GM23248 (cell line): ENCODE measurements at places on chromosomes 7 and 10. TPM values are rescaled to one million over a fixed set of nuclear protein-coding genes. Genes with fewer than 3 reads are reported as not detected.

- DNase-seq: peak; percentile 90
Measured at GRCh38 chr10:69801434-69802315, at the start of gene COL13A1. TSS of gene COL13A1 (plus strand) at chr10:69801906. CDS start at chr10:69802424, 518 bp downstream.

GRCh38 chr7:25392588-25393338, 164.5 kb upstream of the NPVF start:
- DNase-seq: no peak

DNA sequence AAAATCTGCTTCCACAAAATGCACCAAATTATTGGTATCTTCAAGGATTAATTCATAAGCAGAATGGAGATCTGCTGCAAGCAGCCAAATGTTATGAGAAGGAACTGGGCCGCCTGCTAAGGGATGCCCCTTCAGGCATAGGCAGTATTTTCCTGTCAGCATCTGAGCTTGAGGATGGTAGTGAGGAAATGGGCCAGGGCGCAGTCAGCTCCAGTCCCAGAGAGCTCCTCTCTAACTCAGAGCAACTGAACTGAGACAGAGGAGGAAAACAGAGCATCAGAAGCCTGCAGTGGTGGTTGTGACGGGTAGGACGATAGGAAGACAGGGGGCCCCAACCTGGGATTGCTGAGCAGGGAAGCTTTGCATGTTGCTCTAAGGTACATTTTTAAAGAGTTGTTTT, 12.1 kb downstream of the IFIT3 start:
- no peak for DNase-seq

The ELFN1 gene
- polyA plus RNA-seq: 0.13 and 0.19 TPM in 2 replicates

DNA sequence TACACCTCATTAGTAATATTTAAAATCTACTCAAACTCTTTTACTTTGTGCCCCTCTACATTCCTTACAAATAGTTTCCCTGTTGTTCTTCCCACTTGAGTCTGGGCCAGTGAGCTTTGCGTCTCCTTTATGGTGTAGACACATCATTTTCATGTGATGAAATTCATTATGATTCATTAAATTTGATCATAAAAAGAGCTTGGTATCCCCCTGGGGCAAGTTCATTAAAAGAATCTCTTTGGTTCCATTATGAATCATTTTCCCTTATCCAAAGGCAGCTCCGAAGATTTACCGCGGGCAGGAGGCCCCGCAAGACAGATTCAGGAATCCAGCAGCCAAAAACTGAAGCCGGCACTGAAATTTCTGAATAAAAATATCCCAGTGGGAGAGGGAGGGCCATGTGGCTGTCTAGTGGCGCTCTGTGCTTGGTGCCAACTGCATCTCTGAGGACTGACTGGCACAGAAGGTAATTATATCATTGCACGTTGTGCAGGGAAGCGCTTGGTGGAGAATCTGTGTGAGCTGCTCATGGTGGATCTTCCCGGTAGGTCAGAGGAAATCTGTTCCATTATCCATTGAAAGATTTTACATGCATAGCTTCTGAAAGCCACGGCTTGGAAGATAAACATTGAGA, 151.4 kb upstream of the PITRM1 start:
- peak; percentile 93 for DNase-seq

- no peak for DNase-seq
Measured at GRCh38 chr7:20804345-20804744, 17.7 kb upstream of the SP8 start.

GRCh38 chr10:95229724-95230627, 35.9 kb downstream of the ACSM6 start:
- peak; percentile 96 for DNase-seq

- DNase-seq: no peak
Measured at GRCh38 chr7:50852901-50853300, 70.2 kb upstream of the GRB10 start.

The PNLIPRP1 gene
- polyA plus RNA-seq: not detected in 2 replicates

GRCh38 chr10:84540617-84541288, 212.4 kb downstream of the CCSER2 start:
- peak; percentile 89 for DNase-seq

The SEMA3D gene
- 3.0 and 4.0 TPM in 2 replicates for polyA plus RNA-seq

The DNAAF5 gene
- 5.5 and 5.7 TPM in 2 replicates for polyA plus RNA-seq

The TIMM23 gene
- polyA plus RNA-seq: 145 and 147 TPM in 2 replicates

The HYAL4 gene
- not detected in 2 replicates for polyA plus RNA-seq

DNA sequence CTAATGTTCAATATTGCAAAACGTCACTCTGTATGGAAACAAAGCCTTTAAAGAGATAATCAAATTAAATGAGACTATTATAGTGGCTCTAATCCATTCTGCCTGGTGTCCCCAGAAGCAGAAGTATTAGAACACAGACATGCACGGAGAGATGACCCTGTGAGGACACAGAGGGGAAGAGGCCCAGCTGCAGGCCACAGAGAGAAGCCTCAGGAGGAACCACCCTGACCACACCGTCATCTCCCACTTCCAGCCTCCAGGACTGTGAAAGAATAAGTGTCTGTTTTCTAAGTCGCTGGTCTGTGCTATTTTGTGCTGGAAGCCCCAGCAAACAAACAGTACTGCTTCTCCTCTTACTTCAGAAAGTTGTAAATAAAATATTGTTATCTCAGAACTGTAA, 283.5 kb upstream of the ADARB2 start:
- DNase-seq: no peak

The C10orf105 gene
- polyA plus RNA-seq: 0.06 TPM in 1 of 2 replicates, not detected in the other

The PTF1A gene
- polyA plus RNA-seq: not detected in 2 replicates

The OR2A42 gene
- polyA plus RNA-seq: 0.06 TPM in 1 of 2 replicates, not detected in the other

The RARRES2 gene
- not detected in 2 replicates for polyA plus RNA-seq

The RBP4 gene
- polyA plus RNA-seq: 0.46 and 0.90 TPM in 2 replicates

GRCh38 chr7:78047800-78048199, 249.2 kb downstream of the PHTF2 start:
- DNase-seq: no peak

DNA sequence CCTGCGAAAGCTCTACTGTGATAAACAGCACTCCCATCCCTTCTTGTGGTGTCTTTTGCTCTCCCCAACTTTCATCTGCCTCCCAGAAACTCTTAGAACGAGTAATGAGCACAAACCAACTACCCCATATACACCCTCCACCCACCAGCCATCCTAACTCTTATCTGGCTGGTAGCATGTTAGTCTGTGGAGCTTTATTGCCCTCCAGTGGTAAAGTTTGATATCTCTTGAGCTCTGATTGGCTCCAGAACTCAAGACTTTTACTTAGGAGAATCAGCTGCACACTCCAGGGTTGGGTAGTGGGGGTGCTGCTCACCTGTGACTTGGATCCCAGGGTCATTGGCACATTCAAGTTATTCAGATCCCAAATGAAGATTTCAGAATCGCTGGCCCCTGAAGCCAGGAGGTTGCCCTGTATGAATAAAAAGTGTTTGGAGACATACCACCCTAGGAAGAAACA, 10.9 kb downstream of the SEC31B start:
- peak; percentile 67 for DNase-seq

The PLXDC2 gene
- polyA plus RNA-seq: 0.81 and 0.87 TPM in 2 replicates

- DNase-seq: peak; percentile 36
Measured at GRCh38 chr10:100043344-100043743, 33.6 kb upstream of the DNMBP start.

The C10orf53 gene
- polyA plus RNA-seq: not detected in 2 replicates

GRCh38 chr10:509361-510102, 179.9 kb downstream of the DIP2C start:
- no peak for DNase-seq

DNA sequence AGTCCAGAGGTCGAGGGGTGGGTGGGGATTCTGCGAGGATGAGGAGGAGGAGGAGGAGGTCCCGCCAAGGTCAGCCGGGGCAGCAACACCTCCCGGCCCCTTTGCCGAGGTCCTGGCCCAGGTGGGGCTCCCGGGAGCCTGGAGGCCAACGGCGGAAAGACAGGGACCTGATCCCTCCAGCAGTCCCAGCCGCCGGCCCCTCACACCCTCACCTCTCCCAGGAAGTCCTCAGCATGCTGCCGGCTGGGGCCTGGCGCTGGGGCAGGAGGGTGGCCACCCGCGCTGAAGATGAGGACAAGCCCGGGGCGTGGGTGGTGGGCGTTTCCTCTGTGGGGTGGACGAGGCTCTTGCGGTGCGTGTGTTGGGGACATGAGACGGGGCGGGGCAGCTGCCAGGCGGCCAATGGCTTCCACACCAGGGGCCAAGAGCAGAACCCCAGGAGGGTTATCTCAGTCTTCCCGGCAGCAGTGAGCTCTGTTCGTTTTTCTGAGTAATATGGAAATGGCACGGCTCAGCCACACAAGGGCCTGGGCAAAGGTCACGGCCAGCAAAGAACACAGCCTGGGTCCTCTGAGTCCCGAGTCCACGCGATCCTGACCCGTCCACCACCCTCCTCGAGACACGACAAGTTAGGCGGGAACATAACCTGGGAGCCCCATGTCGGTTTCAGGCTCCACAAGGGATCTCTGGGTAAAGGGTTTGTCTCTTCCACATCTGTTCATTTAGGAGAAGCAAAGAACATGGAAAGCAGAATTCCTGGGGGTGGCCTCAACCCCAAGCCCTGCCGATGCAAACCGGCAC, 82.9 kb upstream of the PDGFA start:
- peak; percentile 17 for DNase-seq

DNA sequence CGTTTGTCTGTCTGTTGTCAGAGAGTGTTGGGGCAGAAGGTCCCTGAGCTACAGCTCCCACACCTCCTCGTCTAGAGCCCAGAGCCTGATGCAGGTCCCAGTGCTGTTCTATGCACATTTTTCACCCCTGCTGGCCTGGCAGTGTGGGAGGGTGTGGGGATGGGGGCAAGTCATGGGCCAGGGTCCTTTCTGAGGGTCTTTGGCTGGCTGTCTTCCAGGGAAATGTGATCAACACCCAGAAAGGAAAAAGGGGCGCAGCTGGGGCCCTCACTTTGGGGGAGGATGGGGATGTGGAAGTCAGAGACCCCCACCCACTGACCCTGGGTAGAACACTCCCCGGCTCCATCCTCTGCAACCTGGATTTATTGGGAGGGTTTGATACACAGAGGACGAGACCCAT, 50.0 kb upstream of the ZNF716 start:
- DNase-seq: no peak

The MNX1 gene
- polyA plus RNA-seq: not detected in 2 replicates

The TEX47 gene
- polyA plus RNA-seq: not detected in 2 replicates

GRCh38 chr7:147607157-147607800, 983.3 kb upstream of the C7orf33 start:
- DNase-seq: no peak

DNA sequence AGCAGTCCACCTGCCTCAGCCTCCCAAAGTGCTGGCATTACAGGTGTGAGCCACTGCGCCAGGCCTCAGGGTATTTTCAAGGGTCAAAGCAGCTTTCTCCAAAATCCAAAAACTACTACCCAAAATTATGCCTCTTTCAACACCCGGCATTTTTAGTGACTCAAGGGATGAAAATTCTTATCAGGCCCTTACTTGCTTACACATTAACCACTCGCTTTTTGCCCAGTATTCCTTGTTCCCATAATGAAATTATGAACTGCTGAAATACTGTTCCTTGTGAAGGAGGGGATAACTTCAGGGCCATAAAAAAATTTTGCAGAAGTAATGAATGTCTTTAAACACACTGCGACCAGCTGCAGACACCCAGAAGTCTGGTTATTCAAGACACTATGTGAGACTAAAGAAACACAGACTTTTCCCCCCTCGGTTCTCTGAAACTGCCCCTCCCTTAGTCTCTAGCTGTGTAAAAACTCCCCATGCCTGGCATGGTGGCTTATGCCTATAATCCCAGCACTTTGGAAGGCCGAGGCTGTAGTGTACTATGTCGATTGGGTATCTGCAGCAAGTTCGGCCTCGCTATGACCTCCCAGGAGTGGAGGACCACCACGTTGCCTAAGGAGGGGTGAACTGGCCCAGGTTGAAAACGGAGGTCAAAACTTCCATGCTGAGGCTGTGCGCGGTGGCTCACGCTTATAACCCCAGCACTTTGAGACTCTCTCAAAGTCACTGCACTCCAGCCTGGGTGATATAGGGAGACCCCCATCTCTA, 12.0 kb downstream of the FXYD4 start:
- peak; percentile 66 for DNase-seq

DNA sequence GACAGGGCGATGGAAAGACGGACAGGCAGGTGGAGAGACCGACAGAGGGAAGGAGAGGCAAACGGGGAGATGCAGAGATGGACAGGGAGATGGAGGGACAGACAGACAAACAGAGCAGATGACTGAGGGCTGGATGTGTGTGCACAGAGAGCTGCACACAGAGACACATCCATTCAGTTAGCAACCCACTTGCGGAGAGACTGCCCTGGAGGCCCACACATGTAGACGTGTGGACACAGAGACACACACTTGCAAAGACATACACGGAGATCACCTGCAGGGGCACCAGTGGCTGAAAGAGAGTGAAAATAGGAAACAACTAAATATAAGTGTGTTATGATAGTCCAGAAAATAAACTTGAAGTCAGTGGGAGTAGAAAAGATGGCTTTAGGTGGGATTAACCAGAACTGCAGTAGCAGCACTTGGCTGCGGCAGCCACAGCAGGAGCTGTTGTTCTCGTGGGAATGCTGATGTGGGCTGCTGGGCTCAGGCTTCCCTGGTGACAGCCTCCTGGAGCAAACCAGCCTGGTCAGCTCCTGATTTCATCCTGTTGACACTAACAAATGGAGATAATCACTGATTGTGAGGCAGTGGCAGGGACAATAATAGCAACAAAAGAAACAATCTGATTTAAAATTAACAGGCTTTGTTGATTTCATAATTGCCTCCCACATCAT, 134.1 kb downstream of the CCNY start:
- peak; percentile 36 for DNase-seq

GRCh38 chr7:117698018-117698417, 175.2 kb downstream of the CTTNBP2 start:
- no peak for DNase-seq

The ADAM12 gene
- 58.4 and 59.0 TPM in 2 replicates for polyA plus RNA-seq

The GDF2 gene
- polyA plus RNA-seq: not detected in 2 replicates

The GIMAP4 gene
- not detected in 2 replicates for polyA plus RNA-seq

GRCh38 chr10:18097524-18097923, 42.7 kb upstream of the CACNB2 start:
- DNase-seq: peak; percentile 64

The DENND11 gene
- polyA plus RNA-seq: 0.43 and 0.49 TPM in 2 replicates

- DNase-seq: no peak
Measured at GRCh38 chr7:73682745-73683055, 553 bp downstream of the DNAJC30 start.

- peak; percentile 59 for DNase-seq
Measured at GRCh38 chr10:103542764-103543616, 49.5 kb downstream of the NEURL1 start.

The TUBB8 gene
- polyA plus RNA-seq: not detected in 2 replicates

DNA sequence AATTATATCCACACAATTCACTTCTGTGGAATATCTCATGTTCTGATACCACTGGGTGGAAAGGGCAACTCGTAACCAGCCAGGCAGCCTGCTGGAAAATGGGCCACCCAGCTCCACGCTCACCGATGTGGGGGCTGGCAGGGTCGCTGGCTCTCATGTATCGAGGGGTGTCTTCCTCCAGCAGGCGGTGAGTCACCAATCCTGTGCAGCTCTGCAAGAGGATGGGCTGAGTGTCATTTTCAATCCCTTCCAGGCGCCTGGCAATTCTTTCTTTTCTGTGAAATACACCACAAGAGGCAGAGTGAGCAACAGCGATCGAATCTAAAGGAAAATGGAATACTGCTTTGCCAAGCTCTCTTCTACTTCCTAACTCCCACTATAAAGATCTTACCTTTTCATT, 80.1 kb downstream of the SVIL start:
- DNase-seq: peak; percentile 69
